Calu3 (cell line): ENCODE measurements at places on chromosomes 4 and X. TPM values are rescaled to one million over a fixed set of nuclear protein-coding genes. Genes with fewer than 3 reads are reported as not detected.

The CABS1 gene
- total RNA-seq: not detected in 2 replicates

The AFF2 gene
- total RNA-seq: 0.17 and 0.27 TPM in 2 replicates

GRCh38 chrX:24513416-24513815, 48.3 kb downstream of the PDK3 start:
- DNase-seq: no peak

GRCh38 chr4:23001478-23001877, 308.7 kb downstream of the GBA3 start:
- DNase-seq: no peak

DNA sequence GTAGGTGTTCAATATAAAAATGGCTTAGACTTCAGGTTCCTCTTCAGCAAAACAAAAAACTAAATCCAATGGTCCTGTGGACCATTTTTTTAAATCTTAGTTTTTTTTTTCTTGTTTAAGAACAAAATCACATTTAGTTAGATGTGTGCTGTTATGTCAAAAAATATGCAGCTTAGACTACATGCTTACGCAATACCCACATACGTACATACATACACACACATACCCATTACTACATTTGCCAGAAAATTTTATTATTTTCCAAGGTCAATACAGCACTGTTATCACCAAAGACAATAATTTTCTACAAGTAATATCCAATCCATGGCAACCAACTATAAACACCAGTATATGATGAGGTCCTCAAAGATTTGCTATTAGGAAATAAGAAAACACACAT, 144.1 kb downstream of the PDGFC start:
- DNase-seq: no peak

DNA sequence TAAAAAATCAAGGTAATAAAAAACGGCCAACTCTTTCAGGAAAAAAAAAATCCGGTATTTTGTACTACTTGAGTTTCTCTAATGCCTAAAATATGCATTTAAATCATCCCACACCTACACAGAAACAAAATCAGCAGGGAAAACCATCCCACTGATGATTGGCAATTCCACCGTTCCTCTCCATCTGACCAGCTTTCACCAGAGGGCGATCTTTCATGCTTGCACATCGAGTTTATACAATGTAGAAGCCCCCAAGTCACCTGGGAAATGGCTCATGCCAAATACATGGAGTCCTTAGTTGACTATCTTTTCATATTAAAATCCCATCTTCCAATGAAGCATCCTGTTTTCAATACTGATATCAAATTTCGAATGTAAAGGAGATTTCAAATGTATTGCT, 69.2 kb downstream of the PTCHD1 start:
- DNase-seq: peak; percentile 24

GRCh38 chr4:60683973-60684372, 516.2 kb upstream of the ADGRL3 start:
- DNase-seq: no peak
